Tongue (tissue), 3 donors: ENCODE measurements at places on chromosomes 13 and 19.

DNA sequence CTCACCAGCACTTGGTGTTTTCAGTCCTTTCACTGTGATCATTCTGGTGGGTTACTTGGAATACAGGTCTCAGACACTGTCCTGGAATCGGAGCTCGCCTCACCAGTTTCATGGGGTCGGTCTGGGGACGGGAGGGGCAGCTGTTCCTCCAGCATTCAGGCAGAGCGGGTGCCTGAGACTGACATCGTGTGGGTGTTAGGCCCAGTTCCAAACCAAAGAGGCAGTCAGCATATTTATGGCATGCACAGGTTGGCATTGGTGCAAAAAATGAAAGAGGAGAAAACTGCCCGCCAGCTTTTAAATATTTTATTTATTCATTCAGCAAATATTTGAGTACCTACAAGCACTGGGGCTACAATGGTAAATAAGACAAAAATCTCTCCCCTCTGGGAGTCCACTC is 20.1 kb downstream of the PLEKHF1 start:
- no peak for DNase-seq

GRCh38 chr19:19568802-19569756 is 31.0 kb downstream of the CILP2 start:
- no peak for DNase-seq

DNA sequence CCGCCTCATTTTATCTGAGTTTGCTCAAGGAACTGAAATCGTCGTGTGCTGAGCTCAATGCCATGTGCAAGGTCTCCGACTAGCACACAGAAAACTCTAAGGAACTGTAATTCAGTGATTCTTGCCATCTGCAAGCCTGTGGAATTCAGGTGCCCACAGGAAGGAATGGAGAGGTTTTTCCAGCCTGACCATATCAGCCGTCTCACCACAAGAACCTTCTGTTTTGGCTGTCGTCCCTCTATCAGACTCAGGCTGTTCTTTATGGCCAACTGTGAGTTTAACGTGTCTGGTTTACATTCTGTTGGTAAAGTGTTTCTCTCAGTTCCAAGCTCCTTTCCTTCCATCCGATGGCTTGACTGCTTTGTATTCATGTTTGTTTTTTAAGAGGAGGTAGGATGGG is 293.5 kb downstream of the SPRY2 start:
- peak; percentile 19 for DNase-seq

GRCh38 chr19:1566392-1567115 is 1.6 kb downstream of the MEX3D start:
- peak; percentile 94 for DNase-seq

GRCh38 chr13:27533155-27533643 is 82.8 kb upstream of the MTIF3 start:
- peak; percentile 81 for DNase-seq

GRCh38 chr13:47036294-47037008 is 139.6 kb upstream of the HTR2A start:
- no peak for DNase-seq

GRCh38 chr19:41548954-41549688 is 26.8 kb upstream of the CEACAM21 start:
- DNase-seq: peak; percentile 20

DNA sequence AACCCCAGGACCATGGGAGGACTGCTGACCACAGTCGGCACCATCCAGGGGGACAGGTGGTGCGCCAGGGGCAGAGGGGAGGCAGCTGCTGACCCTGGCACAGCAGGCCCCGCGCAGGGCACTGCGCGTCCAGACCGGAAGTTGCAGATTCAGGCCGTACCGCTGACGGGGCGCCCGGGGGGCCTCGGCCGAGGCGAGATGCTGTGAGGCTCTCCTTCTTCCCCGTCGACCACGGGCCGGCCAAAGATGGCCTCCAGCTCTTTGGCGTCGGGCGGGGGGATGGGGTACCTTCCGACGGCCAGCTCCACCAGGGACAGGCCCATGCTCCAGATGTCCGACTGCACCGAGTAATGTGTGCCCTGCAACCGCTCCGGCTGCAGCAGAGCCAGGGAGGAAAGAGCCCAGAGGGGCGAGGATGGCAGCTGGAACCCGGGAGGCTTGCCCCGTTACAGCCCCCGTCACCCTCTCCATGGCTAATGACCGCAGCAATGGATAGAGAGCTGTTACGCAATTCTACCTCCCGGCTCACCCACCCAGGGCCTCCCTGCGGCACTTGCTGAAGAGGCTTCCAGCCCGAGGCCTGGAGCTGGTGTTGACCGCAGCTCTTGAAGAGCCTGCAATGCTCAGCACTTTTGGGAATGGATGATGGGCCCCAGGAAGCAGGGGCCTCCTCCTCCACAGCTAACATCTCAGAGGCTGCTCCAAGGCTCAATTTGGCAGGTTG is 24.7 kb downstream of the MAP2K2 start:
- DNase-seq: peak; percentile 12

- DNase-seq: no peak
Observed at GRCh38 chr13:112118451-112119064, 51.6 kb downstream of the SOX1 start.

- no peak for DNase-seq
Observed at GRCh38 chr13:50284540-50284939, 269.3 kb downstream of the KCNRG start.

- no peak for DNase-seq
Observed at GRCh38 chr19:52270266-52270885, 989 bp downstream of the ZNF766 start.

GRCh38 chr19:17138937-17139598 is 63.5 kb downstream of the MYO9B start:
- DNase-seq: no peak

- no peak for DNase-seq
Observed at GRCh38 chr19:10553943-10554381, 10.3 kb downstream of the ATG4D start.

DNA sequence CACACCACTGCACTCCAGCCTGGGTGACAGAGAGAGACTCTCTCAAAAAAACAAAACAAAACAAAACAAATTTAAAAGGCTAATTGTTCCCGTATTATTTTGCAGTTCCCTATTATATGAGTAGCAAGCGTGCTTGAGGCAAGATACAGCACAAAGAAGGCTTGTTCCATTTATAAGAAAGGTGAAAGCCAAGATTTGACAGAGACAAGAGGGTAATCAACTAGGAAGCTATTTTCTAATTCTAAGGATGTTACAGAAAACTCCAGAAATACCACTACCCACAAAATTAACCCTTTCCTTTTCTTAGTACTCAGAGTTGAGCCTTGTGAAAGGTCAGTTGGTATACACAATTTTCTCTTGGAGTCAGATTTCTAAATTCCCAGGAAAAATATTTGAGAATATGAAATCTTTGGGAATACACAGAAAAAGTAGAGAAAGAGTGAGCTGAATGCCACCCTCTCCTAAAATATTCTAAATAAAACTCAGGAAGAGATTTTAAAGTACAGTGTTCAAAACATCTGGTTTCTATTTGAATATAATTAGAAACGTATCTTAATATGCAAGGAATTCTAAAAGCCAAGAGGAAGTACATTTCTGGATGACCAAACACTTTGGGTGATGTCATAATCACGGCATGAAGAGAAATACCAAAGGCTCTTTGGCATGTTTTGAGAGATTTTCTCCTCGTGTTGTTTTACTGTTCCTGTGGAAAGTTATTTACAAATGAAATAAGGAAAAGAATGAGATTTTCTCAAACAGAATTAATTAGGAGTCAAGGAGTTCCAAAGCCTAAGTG is 63.0 kb upstream of the FLT1 start:
- DNase-seq: peak; percentile 68
